Astrocyte of the hippocampus (primary cell): ENCODE measurements at places on chromosomes 11 and 22.

DNA sequence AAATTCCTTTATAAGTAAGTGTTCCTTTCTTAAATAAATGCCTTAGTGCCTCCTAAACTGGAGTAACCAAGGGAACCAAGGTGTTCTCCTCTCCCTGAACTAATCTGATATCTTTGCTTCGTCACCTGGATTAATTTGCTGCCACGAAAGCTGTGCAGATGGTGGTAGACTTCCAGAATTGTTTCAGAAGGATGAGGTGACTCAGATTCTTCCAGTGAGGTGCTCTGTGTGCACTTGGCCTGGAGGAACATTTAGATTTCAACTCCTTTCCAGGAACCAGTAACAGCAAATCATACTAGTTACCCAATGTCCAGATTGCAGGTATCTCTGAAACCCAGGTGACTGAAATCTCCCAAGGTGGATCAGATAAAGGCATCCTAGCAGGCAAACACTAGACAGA, 181.9 kb downstream of the FAT3 start:
- no peak for DNase-seq

GRCh38 chr22:37804881-37805809, 2.6 kb upstream of the GCAT start:
- DNase-seq: peak; percentile 91

GRCh38 chr11:34191578-34191977, 86.1 kb downstream of the NAT10 start:
- no peak for DNase-seq

GRCh38 chr11:125394296-125394695, 101.8 kb downstream of the FEZ1 start:
- DNase-seq: peak; percentile 68

DNA sequence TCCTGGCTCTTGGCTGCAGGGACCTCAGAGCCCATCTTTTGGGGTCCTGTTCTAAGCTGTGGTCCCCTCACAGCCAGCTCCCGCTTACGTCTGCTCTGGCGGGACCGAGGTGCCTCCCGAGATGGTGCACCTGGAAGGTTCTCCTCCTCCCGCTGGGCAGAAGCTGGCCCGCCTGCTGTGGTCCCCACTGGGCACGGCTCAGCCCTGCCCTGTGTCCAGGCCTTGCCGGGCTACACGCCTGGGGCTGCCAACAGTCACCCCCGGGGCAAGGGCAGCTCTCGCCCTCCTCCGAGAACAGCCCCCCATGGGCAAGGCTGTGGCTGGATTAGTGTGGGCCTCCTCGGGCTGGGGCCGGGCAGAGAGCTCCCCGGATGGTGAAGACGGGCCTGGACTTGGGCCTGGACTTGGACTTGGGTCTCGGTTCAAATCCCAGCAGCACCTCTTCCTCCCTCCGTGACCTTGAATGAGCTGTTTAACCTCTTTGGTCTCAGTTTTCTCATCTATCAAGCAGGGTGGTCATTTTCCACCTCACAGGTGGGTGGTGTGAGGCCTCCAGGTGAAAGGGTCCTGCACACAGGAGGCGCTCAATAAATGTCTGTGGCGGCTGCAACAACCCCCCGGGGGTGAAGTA, 998 bp downstream of the BAIAP2L2 start:
- DNase-seq: peak; percentile 27

DNA sequence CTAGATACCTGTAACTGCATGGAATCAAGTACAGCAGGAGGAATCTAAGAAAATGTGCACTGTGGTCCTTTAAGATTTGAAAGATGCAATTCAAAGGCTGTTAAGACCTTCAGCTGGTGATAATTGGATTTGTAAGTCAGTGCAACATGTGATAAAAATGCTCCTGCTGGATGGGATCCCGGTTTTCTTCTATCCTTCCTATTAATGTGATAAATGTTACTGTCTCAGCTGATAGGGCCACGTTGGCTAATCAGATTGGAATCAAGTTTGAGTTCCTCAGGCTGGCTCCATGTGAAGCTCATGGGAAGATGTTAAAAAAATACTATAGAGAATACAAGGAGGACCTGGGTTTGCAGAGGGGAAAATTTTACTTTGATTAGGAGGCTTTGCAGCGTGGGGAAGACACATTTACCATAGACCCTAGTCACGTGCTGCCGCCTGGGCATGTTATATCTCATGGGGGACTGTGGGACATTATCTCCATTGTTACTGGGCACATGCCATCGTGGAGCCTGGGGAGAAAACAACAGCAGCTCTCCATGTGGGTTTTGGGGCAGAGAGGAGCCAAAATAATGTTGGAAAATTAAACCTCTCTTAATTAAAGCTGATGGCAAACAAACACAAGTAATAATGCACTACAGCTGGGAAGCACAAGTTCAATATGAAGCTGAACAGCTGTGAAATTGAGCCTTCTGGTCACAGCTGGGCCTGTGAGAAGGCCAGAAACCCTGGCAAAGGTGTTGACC, 652.5 kb downstream of the NTM start:
- no peak for DNase-seq

DNA sequence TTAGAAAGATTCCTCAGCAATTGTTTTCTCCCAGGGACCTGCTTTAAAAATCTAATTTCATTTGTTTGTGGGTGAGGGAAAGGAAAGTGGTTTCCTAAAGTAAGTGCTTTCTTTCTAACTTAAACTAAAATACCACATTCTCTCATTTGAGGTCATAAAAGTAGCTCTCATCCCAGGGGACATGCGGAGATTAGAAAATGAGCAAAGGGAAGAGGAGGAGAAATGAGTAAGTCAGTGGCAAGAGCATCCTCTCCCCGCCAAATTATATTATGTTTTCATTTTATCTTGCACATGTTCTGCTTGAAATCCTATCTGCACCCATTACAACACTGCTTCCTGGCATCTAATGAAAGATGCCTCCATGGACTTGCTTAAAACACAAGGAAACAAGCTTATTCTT, 191.4 kb downstream of the ARHGAP42 start:
- DNase-seq: no peak

DNA sequence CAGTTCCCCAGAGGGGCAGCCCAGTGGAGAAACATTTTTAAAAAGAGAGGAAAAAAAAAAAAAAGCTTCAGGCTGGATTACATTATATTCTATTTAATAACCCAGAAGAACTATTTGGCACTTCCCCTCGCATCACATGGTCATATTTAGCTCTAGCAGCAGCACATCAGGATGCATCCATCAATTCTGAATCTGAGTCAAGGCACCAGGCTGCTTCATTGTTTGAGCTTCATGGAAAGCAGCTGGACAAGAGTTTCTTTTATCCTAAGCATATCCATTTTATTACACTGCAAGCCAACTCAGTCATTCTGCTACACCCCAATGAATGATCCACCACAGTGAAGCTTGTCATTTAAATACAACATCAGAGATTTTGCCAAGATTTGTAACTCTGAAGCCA, 10.0 kb downstream of the SPTY2D1 start:
- no peak for DNase-seq

DNA sequence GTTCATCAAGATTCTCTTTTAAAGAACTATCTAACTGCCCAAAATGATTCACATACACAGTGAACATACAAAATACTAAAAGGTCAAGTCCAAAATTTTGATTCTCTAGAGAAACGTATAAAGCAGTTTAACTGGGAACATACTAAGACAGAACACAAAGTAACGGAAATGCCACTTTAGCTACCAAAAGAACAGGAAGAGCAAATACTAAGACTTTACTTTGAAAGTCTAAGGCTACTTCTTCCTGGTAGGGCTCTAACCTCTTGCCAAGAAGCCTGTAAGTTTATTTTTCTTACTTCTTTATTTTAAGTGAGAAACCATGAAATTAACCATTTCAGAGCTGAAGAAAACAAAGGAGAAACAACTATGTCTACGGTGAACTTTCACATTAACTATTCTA, 6.2 kb downstream of the PICALM start:
- DNase-seq: no peak

GRCh38 chr11:6703247-6704063, 20.3 kb upstream of the MRPL17 start:
- DNase-seq: peak; percentile 74

- DNase-seq: no peak
These were observed 80.4 kb upstream of the PRR5 start for GRCh38 chr22:44621401-44622146.

GRCh38 chr11:2382936-2383851, 6.1 kb downstream of the CD81 start:
- DNase-seq: no peak

- DNase-seq: no peak
These were observed 45.8 kb downstream of the LMO1 start for GRCh38 chr11:8217926-8218325.

GRCh38 chr11:114163830-114164401, 104.4 kb downstream of the ZBTB16 start:
- peak; percentile 45 for DNase-seq

DNA sequence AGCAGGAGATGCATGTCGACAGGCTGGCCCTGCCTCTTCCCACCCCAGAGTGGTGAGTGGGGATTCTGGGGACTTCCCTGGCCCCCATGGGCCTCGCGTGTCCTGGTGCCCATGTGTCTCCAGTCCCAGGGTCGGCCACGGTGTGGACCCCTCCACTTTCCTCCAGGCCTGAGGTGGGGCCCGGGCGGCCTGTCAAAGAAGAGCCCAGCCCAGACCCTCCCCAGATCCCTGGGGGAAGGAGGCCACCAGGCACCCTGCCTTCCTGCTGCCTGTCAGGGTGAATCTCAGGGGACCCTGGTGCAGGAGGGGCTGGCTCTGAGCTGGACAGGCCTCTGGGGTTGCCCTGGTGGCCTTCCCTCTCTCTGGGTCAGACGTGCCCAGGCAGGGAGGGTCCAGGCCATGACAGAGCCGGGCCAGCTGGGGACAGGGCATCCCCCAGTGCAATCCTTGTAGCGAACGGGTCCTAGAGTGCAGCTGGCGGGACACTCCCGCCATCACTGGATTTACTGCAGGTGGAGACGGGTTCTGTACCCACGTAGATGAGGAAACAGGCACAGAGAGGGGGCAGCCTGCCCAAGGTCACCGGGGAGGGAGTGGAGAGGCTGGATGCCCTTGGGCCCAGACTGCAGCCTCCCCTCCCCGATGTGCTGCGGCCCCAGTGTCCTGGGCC, 13.5 kb upstream of the MUC6 start:
- DNase-seq: no peak

DNA sequence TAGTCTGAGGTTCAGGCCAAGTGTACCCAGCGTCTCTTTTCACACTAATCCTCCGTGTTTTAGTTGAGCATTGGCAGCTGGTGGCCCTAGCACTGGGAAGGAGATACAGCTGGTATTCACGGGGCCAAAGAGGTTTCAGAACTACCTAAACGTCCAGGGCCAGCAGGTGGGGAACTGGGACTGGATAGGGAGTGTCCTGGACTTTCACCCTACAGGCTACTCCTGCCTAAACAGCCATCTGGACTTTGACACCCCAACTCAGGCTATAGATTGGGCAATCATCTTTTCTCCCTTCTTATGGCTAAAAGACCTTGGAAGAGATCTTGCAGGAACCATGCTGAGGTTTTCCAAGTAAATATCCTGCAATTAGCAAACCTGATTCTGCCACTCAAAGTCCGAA, 2.8 kb downstream of the SPON1 start:
- DNase-seq: no peak

DNA sequence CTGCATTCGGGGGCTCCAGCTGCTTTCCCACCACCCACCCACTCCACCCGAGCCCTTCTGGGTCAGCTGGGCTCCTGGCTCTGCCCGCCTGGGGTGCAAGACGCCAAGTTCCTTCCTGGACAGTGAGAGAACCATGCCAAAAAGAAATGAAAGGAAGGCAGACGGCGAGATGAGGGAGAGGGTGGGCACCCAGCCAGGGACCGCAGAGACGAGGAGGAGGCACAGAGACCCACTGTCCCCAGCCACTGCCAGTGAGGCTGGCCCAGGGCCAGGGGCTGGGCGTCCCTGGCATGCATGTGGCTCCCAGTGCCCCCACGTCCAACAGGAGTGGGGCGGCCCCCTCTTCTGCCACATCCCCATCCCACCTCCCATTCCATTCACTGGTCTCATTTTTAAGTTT, 10.8 kb upstream of the CD81 start:
- DNase-seq: peak; percentile 68
